Pericardium fibroblast (primary cell): ENCODE measurements at places on chromosomes 1 and 21. TPM values are rescaled to one million over a fixed set of nuclear protein-coding genes. Genes with fewer than 3 reads are reported as not detected.

The FMO2 gene
- total RNA-seq = 3.0 and 26.7 TPM in 2 replicates

The PLEKHA6 gene
- total RNA-seq = 1.0 and 2.7 TPM in 2 replicates

The ICOSLG gene
- 0.35 TPM in 1 of 2 replicates, not detected in the other for total RNA-seq

The BCL2L15 gene
- total RNA-seq = under 0.01 TPM in 1 of 2 replicates, not detected in the other

The LEMD1 gene
- total RNA-seq = not detected in 2 replicates

The CFHR5 gene
- total RNA-seq = not detected in 2 replicates

The NBPF1 gene
- 17.4 and 23.8 TPM in 2 replicates for total RNA-seq

The PIGM gene
- total RNA-seq = 2.3 TPM in 2 replicates

The THEM5 gene
- total RNA-seq = not detected in 2 replicates

The RCSD1 gene
- 1.7 and 8.5 TPM in 2 replicates for total RNA-seq

The SEMA6C gene
- 3.2 and 3.7 TPM in 2 replicates for total RNA-seq

The KCNJ9 gene
- 0.60 TPM in 1 of 2 replicates, not detected in the other for total RNA-seq

The S100B gene
- total RNA-seq = 0.09 and 0.70 TPM in 2 replicates

The PROK1 gene
- total RNA-seq = not detected in 2 replicates

The VWA5B1 gene
- total RNA-seq = not detected in 2 replicates

The NEXN gene
- 27.7 and 46.0 TPM in 2 replicates for total RNA-seq

The TRIM67 gene
- 0.09 and 0.35 TPM in 2 replicates for total RNA-seq

The PIGR gene
- total RNA-seq = not detected in 2 replicates

The RHBDL2 gene
- total RNA-seq = under 0.01 TPM in 1 of 2 replicates, not detected in the other

The TMOD4 gene
- total RNA-seq = not detected in 2 replicates

The PLA2G2A gene
- total RNA-seq = 2.0 and 3.2 TPM in 2 replicates

The TAS1R3 gene
- total RNA-seq = 0.35 TPM in 1 of 2 replicates, not detected in the other

The SLAMF9 gene
- total RNA-seq = not detected in 2 replicates

The KPRP gene
- total RNA-seq = not detected in 2 replicates

The TMEM269 gene
- under 0.01 TPM in 1 of 2 replicates, not detected in the other for total RNA-seq

The C1orf21 gene
- 32.8 and 64.9 TPM in 2 replicates for total RNA-seq

The CAPN8 gene
- total RNA-seq = not detected in 2 replicates

The SERPINC1 gene
- total RNA-seq = not detected in 2 replicates

The MNDA gene
- not detected in 2 replicates for total RNA-seq

The HSD11B1 gene
- 31.7 and 49.4 TPM in 2 replicates for total RNA-seq

The RNF186 gene
- not detected in 2 replicates for total RNA-seq

The EXO1 gene
- total RNA-seq = 0.58 and 2.1 TPM in 2 replicates

The PSMA5 gene
- 28.9 and 32.3 TPM in 2 replicates for total RNA-seq

The FBXO42 gene
- total RNA-seq = 12.8 and 24.6 TPM in 2 replicates

The ERRFI1 gene
- 179 and 215 TPM in 2 replicates for total RNA-seq

The C1orf116 gene
- total RNA-seq = not detected in 2 replicates

The SPATA21 gene
- total RNA-seq = not detected in 2 replicates

The CD247 gene
- not detected in 2 replicates for total RNA-seq

The FAM89A gene
- total RNA-seq = 29.9 and 38.3 TPM in 2 replicates

The MAN1C1 gene
- total RNA-seq = 32.4 and 47.8 TPM in 2 replicates
